NCI-H510A treated with DMSO at 0.1 percent for 48 hours (cell line): ENCODE measurements at places on chromosomes 12 and 14.
A peak's percentile ranks its signal among the peaks of the same experiment; 100 is the strongest.

- no peak for DNase-seq
Observed at GRCh38 chr12:102741196-102741595, 175.8 kb downstream of the PAH start.

GRCh38 chr14:65585216-65585615, 172.7 kb downstream of the FUT8 start:
- no peak for DNase-seq

DNA sequence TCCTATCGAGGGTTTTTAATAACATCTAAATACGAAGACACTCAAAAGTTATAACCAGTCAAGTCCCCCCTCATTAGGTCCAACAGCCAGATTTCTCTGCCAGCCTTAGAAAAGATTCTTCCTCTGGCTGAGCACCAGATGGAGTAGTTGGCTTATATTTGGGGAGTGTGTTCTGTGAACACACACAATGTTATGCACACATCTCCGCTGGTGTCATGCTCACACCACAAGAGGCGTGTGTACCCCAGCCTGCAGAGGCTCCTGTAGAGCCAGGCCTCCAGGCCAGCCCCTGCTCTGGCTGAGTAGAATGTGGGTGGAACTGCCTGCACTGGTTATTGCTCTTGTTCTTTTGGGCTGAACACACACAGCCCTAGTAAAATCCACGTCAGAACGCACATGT, 64.0 kb downstream of the PIWIL1 start:
- DNase-seq: peak; percentile 41

DNA sequence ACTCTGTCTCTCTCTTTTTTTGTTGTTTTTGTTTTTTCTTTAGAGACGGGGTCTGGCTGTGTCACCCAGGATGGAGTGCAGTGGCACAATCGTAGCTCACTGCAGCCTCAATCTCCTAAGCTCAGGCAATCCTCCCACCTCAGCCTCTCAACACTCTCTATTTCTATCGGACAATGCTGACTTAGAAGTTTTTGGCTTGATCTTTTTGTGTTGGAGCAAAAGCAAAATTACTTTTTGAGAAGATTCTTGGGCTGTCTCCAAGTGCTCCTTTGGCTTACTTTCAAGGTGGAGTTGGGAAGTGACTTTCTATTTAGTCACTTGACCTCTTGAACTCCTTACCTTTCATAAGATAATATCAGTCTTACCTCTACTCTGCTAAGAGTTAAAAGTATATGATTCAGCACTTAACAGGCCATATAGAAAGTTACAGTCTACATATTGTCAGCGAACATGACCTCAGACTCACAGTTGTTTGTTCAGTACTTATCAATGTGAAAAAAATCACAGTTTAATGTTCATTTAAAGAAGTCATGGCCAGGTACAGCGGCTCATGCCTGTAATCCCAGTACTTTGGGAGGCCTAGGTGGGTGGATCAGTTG, 15.4 kb upstream of the MIA2 start:
- DNase-seq: no peak

DNA sequence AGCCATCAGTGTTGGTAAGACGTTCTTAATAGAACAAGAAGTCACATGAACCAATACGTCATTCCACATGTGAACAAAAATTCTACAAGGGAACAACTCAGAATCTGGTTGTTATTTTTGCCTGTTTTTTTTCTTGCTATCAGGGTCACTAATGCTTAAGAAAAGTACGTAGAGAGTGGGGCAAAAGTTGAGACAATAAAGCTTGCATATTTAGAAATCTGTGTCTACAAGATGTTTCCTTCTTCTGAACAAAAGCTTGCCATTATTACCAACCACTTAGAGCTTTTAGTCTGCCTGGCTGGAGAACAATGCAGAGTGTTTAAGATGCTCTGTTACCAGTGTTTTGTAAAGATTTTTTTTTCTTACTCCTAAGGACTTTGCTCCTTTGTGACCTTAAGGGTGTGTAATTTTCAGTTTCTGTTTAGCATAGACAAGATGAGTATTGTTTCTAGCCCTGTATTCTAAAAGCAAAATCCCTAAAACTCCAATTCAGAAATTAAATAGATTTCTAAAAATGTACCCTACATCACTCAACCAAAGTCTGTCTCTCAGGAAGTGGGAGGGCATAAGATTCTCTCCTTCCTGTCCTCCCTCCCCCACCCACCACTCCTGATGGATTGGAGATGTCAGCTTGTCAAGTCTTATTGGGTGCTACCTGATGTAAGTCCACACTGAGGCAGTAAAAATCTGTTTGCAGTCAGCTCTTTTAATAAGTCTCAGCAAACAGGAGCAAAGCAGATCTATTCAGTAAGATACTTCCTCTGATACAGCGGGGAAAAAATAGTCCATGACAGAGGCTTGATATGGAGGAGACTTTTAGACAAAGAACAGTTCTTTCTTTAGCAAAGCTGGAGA, 267.6 kb downstream of the GRIN2B start:
- DNase-seq: no peak

DNA sequence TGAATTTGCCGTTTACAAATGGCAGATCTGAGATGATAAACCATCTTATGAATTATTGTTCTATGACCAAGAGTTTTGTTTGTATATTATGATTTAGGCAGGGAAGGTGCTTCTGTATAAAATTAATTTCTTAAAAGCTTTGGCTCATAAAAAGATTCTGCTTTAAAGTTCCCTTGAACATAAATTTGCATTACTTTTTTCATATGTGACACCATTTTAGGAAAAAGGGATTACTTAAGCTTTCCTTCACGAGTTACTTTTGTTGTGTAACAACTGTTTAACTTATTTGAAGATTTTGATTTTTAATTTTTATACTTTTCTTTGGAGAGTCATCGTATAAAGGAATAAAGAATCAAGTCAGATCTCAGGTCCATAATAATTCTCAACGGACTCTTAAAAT, 3.3 kb downstream of the ETNK1 start:
- DNase-seq: no peak

- DNase-seq: peak; percentile 49
Observed at GRCh38 chr12:131041216-131041967, 87.7 kb downstream of the ADGRD1 start.

GRCh38 chr14:49895480-49895879, 2.6 kb downstream of the ARF6 start:
- DNase-seq: no peak

DNA sequence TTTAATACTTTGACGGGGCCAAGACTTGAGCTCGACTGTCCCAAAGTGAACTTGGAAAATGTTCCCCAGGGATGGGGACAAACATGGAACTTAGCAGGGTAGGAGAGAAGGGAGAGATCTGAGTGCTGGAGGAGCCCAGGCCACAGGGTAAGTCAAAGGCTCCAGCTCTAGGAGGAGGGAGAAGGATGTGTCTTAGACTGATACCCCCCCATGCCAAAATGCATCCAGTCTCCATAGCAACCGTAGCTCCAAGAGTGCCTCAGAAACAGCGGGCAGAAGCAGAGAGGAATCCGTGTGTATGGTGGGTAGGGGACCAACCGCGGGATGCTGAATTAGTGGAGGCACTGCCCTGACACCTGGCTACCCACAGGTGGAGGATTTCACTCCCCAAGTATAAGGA, 845 bp upstream of the AGAP2 start:
- DNase-seq: no peak

DNA sequence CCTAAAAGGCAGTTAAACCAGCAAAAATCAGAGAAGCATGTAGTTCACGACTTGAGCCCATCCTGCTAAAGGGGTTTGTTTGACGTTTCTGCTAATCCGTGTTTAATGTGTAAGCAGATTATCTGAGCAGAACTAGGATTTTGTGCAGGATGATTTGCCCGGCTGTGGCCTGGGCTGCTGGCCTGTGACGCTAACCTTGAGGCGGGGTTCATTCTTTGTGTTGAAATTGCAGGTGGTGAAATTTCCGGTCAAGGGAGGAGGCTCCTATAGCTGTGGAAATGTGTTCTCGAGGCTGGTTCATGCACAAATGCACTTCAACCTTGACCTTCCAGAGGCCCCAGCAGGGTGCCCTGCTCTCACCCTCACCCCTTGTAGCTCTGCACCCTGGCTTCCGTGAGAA, 63.7 kb downstream of the SLC24A4 start:
- no peak for DNase-seq

GRCh38 chr12:108333898-108334699, 5.0 kb downstream of the CMKLR1 start:
- no peak for DNase-seq

DNA sequence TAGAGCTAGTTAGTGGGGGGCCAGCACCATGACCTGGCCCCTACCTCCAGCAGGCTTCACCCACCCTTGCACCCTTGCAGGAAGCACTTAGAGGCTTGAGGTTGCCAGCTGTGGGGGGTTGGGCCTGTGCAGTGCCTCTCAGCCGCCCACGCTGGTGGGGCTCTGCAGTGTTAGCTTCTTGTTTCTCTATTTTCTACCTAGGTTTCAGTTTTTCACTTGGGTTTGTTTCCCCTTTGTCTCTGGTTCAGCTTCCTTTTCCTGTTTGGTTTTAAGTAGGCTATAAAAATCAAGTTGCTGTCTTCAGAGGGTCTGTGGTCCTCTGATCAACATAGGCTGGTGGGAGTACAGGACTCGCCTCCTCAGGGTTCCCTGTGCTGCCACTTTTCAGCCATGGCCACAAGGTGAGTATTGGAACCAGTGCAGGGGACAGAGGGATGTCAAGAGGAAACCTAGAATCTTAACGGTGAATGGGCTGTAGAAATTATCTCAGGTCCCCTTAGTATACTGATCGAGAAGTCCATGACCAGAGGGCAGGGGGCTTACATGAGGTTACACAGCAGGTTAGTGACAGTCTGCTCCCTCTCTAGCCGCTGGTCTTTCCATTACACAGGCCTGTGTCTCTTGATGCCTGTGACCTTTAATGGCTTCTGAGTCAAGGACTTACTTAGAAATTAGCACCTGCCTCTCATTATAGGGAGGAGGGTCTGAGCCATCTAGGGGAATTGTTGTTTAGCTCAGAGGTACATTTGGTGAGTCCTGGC, at the start of gene EVL:
Gene EVL (plus strand): TSS at position 312 of the 761 bp plus-strand sequence. CDS start 79 bp downstream, at position 391.
- DNase-seq: peak; percentile 37

DNA sequence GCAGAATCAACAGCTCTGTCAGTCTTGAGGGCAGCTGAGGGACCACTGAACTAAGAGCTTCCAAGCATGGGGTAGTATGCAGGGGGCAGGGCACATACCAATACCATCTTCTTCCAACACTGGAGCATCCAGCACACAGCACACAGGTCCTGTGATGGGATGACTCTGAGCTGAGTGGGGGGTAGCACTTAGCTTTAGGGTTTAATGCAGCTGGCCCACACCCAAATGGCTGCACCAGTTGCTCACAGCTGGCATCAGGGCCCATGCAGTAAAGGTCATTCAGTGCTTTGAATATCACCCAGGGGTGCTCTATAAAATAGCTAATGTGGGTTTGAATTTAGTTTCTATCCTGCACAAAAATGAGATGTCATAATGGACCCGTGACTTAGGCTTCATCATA, 1.7 kb downstream of the FAM186B start:
- no peak for DNase-seq

DNA sequence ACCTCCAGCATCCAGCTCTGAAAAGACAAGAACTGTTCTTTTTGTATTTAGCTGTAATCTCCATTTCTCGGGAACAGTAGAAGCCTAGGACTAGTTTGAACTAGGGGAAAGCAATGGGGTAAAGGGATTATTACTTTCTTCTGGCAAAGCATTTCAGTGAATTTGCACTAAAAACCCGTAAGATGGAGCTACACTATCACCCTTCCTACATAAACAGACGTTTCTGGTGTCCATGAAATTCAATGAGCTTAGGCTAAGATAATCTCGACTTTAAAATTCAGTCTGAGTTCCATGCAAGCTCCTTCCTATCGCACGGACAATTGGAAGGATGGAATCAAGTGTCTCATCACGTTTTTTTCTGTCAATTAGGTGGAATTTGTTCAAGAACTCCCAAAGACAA, 24.0 kb downstream of the ACSM4 start:
- DNase-seq: no peak

DNA sequence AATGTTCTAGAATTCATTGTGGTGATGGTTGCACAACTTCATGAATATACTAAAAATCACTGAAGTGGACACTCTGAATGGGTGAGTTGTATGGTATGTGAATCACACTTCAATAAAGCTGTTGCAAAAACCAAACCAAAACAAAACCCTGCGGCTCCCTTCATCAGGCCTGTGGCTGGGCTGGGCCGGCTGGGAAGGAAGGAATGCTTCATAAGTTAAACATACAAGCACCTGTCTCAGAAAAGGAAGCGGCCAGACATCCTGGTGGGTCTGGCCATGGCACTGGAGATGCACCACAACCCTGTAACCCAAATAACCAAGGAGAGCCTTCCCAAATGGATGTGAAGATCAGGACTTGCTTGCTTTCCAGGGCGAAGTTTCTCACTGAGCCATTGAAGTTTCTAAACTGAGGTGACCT, 34.9 kb downstream of the TTC7B start:
- no peak for DNase-seq

DNA sequence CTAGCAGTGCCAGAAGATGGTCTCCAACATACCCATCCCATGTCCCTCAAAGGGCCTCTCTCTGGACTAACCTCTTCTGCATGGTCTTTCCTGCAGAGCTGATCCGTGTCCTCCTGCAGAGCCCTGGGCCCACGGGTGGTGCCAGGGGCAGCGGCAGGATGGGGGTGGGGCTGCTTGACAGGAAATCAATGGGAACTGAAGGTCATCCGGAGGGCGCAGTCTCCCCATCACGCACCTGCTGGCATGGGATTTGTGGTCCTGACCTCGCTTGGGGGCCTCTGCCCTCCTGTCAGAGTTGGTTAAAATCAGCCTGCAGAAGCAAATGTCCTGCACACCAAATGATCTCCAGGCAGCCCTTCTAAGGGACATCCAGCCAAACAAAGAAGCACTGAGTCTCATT, 110.2 kb downstream of the DPF3 start:
- no peak for DNase-seq

- DNase-seq: peak; percentile 53
Observed at GRCh38 chr12:82793751-82794281, 107.1 kb downstream of the TMTC2 start.

- no peak for DNase-seq
Observed at GRCh38 chr12:104091136-104091535, 26.8 kb downstream of the HCFC2 start.

DNA sequence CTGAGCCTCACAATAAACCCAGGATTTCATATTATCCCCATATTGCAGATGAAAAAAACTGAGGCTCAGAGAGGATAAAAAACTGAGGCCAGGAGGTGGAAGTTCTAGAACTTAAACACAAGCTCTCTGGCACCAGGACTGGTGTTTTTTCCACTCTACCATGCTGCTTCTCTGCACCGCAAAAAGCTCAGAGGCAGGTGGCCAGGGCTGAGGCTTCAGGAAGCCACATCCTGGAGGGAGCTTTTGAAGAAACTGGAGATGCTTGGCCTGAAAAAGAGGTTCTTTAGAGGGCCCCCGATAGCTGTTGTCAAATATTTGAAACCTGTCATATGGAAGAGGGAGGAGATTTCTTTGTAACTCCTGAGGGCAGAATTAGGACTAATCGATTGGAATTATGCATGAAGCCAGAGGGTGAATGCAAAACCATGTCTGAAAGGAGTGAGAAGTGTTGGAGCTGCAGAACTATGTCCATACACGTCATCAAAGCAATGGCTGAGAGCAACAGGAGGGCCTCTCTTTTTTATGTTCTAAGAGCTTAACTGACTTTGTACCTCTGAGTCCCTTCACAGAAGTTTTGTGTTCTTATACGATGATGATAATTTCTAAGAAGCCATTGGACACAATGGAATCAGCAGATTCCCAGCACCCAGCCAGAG, 448.6 kb downstream of the FUT8 start:
- no peak for DNase-seq

GRCh38 chr14:39102265-39102968, 618 bp downstream of the SEC23A start:
- DNase-seq: peak; percentile 46
